ENCODE measurements at places on chromosomes 6 and 20.
A peak's percentile ranks its signal among the peaks of the same experiment; 100 is the strongest.

- peak; percentile 21 for DNase-seq
Observed at GRCh38 chr20:50655311-50655880, 35.9 kb downstream of the RIPOR3 start.

DNA sequence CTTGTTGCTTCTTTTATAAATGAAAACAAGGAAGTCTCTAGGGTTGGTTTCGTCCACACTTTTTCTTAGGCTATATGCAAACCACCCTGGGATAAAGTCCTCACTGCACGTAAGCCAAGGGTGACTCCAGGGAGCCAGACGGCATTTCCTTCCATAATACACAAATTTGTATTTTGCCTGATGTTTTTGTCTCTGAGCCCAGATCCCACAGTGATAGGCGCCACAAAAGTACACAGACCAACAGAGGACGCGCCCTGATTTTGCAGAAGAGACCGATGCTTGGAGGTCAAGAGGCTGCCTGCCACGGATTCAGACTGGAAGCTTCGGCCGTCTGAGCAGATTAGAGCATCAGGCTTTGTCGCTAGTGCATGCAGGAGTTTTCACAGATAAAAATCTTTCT, 22.8 kb downstream of the FOXQ1 start:
- DNase-seq: no peak

GRCh38 chr6:112485120-112485826, 138.1 kb downstream of the RFPL4B start:
- DNase-seq: no peak

GRCh38 chr20:8212286-8212685, 80.2 kb downstream of the PLCB1 start:
- no peak for DNase-seq

DNA sequence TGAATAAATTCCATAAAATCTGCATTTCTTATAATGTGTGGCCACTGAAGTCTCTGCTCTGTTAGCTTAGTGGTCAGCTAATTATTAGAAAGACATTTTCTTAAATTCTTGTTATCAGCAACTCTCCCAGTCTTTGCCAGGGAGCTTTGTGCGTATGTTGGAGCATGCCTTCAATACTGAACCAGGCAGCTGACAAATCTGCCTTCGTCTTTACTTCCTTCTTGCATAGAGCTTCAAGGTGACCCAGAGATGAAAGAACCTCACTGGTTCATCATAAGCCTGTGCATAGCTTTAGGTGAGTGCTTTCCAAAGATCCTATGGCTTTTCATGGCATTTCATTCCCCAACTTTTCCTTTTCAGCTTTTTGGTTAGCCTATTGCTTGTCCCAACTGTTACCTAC, 43.0 kb upstream of the NELFCD start:
- no peak for DNase-seq

- DNase-seq: no peak
Observed at GRCh38 chr6:5155906-5156305, 70.8 kb downstream of the PPP1R3G start.

DNA sequence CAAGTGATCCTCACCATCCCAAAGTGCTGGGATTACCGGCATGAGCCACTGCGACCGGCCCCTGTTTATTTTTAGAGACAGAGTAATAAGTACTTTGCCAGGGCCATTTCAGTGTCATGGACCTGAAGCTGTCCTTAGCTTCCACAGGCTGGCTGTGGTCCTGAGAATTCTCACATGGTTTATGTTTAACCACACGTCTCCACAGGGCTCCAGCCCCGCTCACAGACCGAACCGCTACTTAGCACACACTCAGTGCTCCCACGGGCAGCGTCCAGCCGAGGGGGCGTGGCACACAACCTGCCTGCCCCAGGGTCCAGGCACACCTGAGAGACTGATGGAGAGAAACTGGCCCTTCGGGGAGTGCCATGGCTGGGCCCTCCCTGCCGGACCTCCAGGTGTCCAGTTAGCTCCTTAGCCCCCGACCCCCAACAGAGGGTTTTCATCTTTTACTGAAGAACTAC, 11.7 kb downstream of the ACSS1 start:
- peak; percentile 82 for DNase-seq

- peak; percentile 94 for DNase-seq
Observed at GRCh38 chr6:27687154-27688013, 214.5 kb upstream of the ZNF184 start.
